ENCODE measurements at places on chromosomes 1 and 21.

- DNase-seq: no peak
Measured at GRCh38 chr1:25063591-25064416, 133.7 kb upstream of the RUNX3 start.

- no peak for DNase-seq
Measured at GRCh38 chr1:86154571-86155050, 2.0 kb downstream of the COL24A1 start.

- DNase-seq: no peak
Measured at GRCh38 chr1:28071813-28072212, 16.6 kb downstream of the EYA3 start.

DNA sequence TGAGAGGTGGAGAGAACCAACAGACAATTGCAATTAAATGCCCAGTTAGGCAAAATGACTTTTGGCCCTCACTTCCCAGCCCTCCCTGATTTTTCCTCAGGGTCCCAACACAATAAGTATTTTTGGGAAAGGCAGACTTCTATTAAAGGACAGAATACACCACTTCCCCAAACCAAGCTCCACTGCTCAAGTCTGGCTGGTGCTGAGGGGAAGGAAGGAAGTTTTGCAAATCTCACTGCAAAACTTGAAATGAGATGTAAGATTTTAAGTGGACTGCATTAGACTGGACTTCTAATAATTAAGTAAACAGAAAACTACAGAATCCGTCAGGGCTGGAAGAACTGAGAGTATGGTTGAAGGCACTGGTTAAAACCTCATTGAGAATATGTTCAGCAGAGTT lies 32.2 kb upstream of the CD1D start:
- DNase-seq: no peak

DNA sequence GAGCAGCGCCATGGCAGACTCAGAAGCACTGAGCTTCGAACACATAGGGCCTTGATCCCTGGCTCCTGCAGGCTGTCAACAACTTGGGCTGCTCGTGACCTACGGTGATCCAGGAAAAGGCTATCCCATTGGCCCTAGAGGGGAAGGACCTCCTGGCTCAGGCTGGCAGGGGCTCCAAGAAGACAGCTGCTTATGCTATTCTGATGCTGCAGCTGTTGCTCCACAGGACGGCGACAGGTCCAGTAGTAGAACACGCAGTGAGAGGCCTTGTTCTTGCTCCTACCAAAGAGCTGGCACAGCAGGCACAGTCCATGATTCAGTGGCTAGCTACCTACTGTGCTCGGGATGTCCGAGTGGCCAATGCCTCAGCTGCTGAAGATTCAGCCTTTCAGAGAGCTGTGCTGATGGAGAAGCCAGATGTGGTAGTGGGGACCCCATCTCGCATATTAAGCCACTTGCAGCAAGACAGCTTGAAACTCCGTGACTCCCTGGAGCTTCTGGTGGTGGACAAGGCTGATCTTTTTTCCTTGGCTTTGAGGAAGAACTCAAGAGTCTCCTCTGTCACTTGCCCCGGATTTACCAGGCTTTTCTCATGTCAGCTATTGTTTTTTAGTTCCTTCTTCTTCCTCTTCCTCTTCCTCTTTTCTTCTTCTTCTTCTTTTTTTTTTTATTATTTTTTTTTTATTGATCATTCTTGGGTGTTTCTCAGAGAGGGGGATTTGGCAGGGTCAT lies 18.9 kb downstream of the ITLN2 start:
- no peak for DNase-seq

DNA sequence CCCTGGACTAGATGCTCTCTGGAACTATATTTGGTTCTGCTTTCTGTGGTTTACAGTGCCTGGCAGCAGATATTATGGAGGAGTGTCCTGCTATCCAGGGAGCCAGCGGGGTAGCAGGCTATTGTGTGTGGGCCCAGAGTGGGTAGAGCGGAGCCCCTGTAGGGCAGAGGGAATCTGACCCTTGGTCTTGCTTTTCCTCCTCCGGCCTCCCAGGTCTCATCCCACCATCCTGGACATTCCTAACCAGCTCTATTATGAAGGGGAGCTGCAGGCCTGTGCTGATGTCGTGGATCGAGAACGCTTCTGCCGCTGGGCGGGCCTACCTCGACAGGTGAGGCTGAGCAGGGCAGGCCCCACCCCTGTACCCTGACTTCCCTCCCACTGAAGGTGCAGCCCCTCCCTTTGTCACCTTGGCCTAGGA lies 9.1 kb downstream of the RHOC start:
- DNase-seq: no peak

DNA sequence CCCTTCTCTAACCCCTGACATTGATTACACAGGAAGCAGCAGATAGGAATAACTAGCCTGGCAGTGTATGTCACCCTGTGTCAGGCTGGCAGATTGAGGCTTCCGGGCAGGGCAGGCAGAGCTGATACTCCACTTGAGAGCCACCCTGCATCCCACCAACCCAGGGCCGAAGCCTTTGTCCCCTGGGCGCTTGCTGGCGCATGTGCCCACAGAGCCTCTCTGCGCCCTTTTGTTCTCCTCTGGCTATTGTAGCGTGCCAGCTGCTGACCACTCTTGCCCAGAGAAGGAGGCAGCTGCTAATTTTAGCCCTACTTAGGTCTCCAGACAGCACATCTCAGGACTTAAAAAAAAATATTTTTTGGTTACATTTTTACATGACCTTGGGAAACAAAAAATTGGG lies 304.9 kb downstream of the HHAT start:
- DNase-seq: no peak

DNA sequence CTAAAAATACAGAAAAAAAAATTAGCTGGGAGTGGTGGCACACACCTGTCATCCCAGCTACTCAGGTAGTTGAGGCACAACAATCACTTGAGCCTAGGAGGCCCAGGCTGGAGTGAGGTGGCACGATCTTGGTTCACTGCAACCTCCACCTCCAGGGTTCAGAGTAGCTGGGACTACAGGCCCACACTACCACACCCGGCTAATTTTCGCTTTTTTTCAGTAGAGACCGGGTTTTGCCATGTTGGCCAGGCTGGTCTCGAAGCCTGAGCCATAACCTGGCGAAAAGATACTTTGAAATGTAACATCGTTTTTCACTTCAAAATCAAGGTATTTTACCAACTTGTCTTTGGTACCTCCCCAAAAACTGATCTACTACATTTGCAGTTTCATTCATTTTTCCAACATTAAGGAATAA lies 6.1 kb downstream of the GAS5 start:
- DNase-seq: peak; percentile 15
